ENCODE measurements at places on chromosomes 2 and 18.
A peak's percentile ranks its signal among the peaks of the same experiment; 100 is the strongest.

DNA sequence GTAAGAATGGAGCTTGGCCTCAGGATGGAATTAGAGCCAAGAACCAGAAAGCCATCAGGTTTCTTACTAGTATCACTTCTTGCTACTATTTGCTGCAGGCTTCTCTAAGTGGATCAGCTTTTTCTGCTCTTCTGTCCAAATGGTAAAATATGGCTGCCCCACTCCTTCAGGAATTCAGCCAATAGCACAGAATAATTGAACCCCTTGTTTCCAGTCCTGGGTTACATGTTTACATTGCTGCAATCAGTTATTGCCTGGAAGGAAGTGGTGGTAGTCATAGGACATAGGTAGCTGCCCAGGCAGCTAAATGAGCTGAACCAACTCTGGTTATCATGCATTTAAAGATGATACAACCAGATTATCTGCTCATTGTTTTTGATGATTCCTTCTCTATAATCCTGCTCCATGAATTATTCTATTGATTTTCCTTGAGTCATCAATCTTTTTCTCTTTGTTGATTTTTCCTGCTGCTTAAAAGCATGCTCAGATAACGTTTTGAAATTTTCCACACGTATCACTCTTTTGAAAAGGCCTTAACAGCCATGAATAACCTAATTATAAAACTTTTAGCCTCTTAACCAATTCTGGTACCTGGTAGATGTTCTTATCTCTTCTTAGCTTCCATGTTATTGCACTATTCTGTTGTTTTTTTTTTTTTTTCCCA lies 12.6 kb downstream of the AGPS start:
- no peak for DNase-seq

DNA sequence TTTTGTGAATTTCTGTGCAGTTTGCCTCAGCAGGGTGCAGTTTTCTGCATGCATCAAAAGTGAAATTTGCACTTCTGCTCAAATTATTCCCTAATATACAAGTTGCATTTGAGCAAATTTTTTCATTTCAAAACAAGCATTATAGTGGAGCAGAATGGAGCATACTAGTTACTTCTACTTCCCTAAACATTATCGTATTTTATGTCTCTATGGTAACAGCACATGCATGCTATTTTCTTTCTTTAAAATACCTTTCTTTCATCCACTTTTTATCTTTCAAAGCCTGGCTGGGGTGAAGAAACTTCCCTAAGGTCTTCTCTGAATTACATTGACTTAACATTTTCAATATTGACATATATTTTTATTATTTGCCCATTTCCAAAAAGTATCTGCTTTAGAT lies 11.2 kb downstream of the RHBDD1 start:
- DNase-seq = no peak

DNA sequence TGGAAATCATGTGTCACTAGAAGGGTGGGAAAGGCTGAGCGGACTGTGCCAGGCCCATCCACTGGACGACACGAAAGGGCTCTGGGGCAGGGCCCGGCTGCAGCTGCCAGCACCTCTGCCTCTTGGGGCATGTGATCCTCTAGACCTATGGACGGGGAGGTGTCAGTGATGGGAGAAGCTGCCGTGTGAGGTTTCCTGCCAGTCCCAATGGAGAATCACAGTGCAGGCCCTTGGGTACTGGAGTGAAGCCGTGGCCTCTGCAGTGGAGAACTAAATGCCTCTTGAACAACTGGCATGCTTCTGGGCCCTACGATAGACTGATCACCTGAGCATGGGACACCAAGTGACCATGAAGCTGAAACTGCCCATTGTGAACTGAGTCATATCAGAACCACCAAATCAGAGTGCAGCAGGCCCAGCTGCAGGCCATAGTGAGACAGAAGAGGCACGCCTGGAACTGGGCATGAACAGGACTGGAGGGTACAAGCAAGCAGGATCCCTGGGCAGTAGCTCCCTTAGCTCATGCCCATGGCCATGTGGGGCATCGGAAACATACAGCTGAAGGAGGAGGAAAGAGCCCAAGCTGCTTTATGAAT lies 18.8 kb upstream of the RHOB start:
- no peak for DNase-seq

DNA sequence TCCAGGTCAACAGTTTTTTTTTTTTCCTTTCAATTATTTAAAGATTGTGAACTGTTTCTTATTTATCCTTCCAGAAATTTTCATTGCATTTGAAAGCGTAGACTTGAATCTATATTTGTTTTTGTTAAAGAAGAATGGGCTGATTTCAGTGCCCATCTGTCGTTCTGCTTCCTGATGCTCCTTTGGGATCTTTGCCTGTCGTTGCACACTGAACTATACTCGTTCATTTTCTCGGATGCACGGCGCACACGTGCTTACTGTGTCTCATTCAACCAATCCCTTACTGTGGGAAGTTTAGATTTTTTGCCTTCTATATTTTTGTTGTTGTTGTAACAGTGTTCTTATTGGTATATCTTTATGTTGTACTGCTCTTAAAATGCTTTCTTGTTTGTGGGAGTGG lies 149.7 kb downstream of the VAPA start:
- peak; percentile 86 for DNase-seq

DNA sequence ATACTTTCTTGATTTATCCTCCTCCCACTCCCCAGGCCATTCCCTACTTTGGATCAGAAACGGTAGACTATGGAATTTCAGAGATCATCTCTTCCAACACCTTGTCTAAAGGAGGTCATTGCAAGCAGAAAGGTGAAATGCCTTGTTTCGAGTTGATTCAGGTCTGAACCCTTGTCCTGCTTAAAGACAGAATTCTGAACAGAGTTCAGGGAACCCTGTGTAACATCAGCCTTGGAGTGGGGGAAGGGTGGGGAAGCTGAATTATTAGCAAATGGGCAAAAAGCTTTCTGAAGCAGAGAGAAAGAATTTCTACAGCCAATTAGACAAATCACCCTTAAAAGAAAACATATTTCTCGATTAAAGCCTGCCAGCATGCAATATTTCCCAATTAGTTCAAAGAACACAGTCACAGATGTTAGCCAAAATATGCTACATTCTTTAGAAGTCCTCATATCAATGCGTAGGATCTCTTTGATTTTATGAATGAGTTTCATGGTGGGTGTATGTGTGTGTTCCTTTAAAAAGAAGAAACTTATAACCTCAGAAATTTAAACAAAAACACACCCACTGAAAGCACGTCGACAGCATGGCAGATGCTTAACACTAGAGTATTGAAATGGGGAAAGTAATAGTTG lies 353.1 kb downstream of the RND3 start:
- DNase-seq = no peak

- no peak for DNase-seq
Observed at GRCh38 chr2:231592636-231593145, at the start of gene TEX44. Gene TEX44 (plus strand): TSS chr2:231592864. CDS start chr2:231592952, 88 bp downstream.

DNA sequence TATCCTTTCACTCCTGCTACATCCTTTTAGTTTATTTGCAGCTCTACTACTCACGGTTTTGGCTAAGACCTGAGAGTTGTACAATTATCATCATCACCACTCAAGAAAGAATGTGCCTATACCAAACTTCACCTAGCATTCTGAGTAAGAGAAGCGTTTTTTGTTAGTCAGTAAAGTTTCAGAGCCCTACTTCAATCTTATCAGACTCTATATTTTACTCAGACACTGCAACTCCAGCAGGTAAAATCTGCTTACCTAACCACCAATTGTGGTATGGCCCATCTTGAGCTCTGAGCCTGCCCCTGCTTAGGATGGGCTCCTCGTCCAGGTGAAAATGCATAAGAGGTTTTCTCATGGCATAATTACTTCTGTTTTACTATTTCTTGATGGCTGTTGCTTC lies 37.1 kb downstream of the ICOS start:
- DNase-seq = no peak

GRCh38 chr18:50659091-50660003 lies 99.5 kb downstream of the MAPK4 start:
- DNase-seq = peak; percentile 27

DNA sequence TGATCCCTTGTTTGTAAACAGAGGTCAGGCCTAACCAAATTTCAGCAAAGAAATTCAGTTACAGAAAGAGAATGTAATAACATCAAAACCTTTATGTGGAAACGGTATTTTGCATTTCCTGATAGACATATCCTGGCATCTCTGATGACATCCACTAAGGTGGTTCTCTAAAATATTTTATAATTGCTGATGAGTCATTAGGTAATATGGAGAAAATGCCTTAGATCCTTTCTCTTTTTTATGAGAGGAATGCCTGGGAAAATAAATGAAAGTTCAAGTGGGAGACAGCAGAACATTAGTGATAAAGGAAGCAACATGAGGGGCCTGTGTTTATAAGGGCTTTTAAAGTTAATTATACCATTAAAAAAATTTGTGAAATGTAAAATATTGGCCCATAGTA lies 72.6 kb downstream of the PLCL1 start:
- DNase-seq = no peak

GRCh38 chr2:12177455-12178288 lies 431.2 kb downstream of the LPIN1 start:
- no peak for DNase-seq

DNA sequence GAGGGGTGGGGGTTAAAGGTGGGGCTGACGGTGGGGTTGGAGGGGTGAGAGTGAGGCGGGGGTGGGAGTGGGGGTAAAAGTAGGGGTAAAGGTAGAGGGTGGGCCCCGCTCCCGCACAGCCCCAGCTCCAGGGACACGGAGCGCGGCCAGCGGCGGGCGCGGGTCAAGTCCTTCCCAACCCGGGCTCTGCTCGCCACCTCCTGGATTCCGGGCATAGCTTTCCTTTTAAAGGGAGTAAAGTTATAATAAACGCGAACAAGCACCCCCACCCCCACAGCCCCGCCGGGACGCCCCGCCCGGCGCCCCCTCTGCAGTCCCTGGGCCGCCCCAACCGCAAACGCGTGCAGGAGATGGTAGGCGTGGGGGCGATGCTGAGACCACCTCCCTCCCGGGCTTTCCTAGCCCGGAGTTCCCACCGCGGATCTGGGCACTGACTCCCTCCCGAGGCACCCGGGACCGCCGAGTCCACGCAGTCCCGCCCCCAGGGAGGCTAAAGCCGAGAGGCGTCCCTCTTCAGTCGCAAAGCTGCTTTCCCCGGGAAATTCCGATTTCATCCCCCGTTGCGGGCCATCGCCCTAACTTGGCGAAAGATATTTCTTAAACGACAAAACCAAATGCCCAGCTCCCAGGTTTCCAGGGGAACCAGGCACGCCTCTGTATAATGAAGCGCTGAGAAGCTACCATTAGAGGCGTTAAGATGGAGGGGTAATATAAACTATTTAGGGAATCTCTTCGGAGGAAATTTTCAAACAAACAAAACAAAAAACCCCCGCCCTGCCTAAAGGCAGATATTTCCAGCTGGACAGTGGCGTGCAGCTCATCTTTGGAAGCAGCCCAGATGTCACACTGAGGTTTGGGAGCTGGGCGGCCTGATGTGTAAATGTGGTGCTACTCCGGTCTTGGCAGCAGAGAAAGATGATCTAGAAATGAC lies at the start of gene LIMS2:
TSS of gene LIMS2 (minus strand) at position 200 of the 931 bp plus-strand sequence. CDS start 506 bp downstream, outside the sequence.
- DNase-seq = no peak

- DNase-seq = peak; percentile 14
Observed at GRCh38 chr2:200397785-200398184, 91.3 kb downstream of the SPATS2L start.

GRCh38 chr2:24672589-24672988 lies 120.6 kb downstream of the PTRHD1 start:
- no peak for DNase-seq

DNA sequence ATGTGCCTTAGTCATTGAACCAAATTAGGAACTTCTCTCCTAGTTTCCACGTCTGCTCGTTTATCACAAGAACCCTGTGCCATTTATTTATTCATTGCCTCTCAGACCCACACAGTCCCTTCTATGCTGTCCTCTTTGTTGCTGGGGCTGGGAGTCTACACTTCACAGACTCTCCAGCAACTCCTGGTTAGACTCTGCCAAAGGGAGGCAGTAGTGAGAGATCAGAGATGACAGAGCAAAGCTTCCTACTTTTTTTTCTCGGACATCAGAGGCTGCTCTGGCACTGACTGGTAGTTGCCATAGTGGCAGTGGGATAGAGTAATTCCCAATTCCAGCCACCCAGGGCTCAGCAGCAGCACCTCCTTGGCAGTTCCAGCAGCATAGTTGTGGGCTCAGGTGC lies 277.5 kb downstream of the BCL11A start:
- no peak for DNase-seq

- no peak for DNase-seq
Observed at GRCh38 chr2:72035518-72036172, 112.0 kb downstream of the CYP26B1 start.

DNA sequence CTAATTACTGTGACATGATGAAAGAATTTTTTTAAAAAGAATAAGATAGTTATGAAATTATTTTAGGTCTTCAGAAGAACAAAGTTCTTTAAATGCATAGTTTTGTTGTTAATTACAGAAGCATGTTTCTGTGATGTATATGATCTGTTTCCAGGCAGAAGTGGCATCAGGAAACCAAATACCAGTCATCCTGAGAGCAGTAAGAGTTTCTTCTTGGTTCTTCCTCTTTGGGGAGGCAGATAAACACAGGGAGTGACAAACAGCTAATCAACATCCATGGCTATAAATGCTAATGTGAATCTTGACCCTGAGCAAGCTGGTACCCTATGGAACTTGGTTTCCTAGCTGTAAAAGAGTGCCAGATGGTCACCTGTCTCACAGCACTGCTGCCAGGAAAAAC lies 29.2 kb downstream of the WIPF1 start:
- peak; percentile 75 for DNase-seq

DNA sequence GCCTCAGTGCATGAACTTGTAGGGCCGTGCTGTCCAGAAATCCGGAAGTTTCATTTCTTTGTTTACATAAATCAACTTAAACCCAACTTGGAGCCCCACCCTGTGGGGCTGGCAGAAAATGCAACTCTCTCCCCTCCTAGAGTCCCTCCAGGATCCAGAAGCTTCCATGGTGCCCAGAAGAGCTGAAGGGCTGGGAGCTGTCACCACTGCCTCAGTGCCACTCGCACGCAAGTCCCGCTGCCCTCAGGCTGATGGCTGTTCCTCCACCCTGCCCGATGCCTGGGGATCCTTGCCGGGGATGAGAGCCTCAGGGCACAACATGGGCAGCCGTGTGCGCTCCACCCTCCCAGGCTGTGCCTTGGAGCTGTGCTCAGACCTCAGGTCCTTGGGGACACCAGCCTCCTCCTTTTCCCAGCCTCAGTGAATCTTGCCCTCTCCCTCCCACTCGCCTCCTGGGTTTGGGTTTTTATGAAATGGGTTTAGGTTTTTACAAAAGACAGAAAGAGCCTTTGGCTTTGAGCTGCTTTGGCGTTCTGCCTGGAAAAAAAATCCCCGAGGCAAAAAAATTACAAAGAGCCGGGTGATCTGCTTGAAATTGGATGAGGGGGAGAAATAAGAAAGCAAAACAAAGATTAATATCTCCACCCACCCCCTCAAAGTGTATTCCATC lies 155.2 kb downstream of the TWIST2 start:
- no peak for DNase-seq

DNA sequence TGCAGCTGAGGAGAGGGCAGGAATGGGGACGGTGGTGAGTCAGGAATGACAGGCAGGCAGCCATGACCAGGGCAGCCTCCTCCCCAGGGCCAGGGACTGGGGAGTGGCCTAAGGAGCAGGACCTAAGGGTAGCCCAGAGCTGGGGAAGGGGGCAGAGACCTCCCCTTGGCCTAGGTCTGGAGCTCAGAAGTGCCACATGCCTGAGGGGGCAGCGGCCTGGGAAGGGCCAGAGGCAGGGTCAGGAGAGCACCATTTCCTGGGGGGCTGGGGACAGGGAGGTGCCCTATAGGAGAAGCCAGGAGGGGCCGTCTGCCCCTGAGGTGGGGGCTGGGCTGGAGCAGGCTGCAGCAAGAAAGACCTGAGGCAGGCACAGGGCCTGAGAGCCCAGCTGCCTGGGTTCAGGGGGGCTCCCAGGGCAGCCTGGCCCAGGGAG lies 20.9 kb downstream of the CFLAR start:
- DNase-seq = no peak
